ENCODE measurements at places on chromosomes 11 and 22. TPM values are rescaled to one million over a fixed set of nuclear protein-coding genes. Genes with fewer than 3 reads are reported as not detected.

Gene MYRF
- 11.3 TPM for total RNA-seq

Gene ZFP91
- total RNA-seq: 38.8 TPM

Gene ISX
- total RNA-seq: 0.12 TPM

Gene OR51B2
- total RNA-seq: 0.35 TPM

Gene APOA4
- not detected for total RNA-seq

Gene C11orf65
- total RNA-seq: 0.66 TPM

Gene C11orf42
- total RNA-seq: not detected

Data from ovary (tissue), 10 donors.